ENCODE measurements at places on chromosomes 2 and 18.
A peak's percentile ranks its signal among the peaks of the same experiment; 100 is the strongest.

GRCh38 chr18:74084184-74084855, 63.3 kb downstream of the FBXO15 start:
- DNase-seq: no peak

GRCh38 chr18:42067518-42067917, 112.5 kb downstream of the PIK3C3 start:
- DNase-seq: no peak

- peak; percentile 20 for DNase-seq
These were observed 17.4 kb upstream of the HNRNPA3 start for GRCh38 chr2:177195194-177195593.

DNA sequence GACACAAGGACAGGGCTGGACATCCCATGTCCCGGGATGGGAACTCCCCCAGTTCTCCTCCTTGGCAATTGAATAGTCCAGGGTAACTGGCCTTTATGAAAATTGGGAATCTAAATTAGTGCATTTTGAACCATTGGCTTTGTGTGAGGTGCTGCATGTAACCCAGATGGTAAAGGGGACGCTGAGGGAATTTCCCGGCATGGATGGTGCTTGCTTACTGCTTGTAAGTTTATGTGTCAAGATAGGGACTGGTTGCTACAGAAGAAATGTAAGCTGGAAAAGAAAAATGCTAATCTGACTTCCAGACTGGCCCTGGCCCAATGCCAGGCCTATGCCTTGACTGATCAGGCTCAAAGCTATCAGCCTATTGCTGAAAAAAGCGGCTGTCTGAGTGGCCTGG, 1096.7 kb upstream of the DDX18 start:
- DNase-seq: no peak

GRCh38 chr2:174495365-174496012, 8.7 kb upstream of the GPR155 start:
- DNase-seq: no peak

DNA sequence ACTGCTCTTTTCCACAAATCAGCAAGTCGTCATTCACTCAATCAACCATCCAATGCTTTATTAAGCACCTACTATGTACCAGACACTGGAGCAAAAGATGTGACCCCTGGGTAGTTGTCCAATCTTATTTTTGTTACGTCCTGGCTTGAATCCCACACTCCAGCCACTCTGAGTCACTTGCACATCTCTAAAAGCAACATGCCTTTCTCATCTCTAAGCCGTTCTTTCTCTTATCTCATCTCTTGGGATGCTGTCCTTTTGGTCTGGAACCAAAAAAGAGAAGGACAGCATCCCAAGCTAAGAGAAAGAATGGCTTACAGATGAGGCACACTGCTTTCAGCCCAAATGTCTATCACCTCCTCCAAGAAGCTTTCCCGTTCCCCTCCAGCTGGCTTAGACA, 58.8 kb downstream of the RNF152 start:
- DNase-seq: no peak

All from cerebellar cortex (tissue), 1 donor.